Activated naive CD4-positive, alpha-beta T cell treated with anti-CD3 and anti-CD28 coated beads for 36 hours (primary cell): ENCODE measurements at places on chromosomes 7 and 10.

GRCh38 chr7:151566897-151567320 lies 47.2 kb upstream of the RHEB start:
- DNase-seq = no peak

DNA sequence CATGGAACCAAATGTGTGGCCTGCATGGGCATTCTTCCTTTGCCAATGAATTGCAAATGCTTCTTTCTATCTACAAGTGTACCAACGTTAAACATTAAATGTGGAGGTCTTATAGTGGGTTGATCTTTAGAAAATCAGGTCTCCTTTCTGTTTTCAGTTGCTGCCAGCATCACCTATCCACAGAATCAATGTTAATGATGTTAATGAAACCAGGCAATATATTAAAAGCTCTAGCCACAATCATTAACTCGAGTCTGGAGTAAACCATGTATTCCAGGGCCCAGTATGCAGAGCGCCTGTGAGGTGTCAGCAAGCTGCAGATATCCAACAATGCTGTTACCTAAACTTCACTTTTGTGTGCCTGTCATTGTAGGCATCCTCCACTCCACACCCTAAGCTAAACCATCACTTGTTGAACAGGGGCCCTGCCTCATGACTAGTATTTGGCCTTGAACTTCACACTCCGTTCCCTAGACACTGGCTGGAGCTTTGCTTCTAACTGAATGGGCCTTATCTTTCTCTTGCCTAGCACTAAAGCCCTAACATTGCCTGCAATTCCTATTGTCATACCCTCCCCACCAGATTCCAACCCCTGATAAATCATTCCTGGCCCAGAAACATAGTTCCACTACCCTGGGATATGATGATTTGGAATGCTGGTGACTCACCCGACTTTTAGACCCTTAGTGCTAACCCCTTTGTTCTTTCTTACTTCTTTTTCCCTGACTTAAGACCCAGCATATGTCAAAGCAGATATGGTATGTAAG lies 24.3 kb upstream of the ITGB8 start:
- no peak for DNase-seq

DNA sequence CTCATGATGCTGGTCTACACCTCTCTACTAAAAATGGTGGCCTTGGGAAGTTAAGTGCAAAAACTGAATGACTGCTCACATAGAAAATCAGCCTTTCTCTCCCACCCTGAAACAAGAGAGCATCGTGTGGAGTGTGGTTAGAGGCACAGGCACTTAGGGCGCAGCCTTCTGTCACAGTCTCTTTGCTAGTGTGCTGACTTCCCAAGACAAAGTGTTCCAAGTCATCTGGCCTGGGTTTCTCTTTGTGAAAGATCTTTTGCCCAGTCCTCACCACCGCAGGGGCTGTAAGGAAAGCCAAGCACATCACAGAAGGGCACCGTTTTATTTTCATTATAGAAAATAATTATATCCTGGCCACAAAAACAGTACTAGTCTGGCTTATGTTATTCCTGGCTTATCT lies 12.5 kb downstream of the STN1 start:
- no peak for DNase-seq

GRCh38 chr10:78924319-78925003 lies 144.3 kb upstream of the ZMIZ1 start:
- no peak for DNase-seq

DNA sequence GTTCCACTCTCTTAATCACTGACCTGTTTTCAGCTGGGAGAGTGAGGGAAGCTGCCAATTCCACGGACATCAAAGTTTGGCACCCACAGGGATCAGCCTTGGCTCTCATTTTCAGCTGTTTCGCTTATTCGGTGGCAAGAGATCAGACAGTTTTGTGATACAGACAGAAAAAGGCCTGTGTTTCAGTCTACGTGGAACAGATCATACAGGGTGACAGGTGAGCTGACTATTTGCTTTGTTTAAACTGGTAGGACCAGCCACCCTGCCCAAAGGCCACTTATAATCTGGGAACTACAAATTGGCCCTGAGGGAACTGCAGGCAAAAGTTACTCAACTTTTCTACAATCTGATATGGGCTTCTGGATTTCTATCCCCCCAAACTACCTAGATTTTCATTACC lies 128.6 kb downstream of the ZNF467 start:
- DNase-seq = no peak

DNA sequence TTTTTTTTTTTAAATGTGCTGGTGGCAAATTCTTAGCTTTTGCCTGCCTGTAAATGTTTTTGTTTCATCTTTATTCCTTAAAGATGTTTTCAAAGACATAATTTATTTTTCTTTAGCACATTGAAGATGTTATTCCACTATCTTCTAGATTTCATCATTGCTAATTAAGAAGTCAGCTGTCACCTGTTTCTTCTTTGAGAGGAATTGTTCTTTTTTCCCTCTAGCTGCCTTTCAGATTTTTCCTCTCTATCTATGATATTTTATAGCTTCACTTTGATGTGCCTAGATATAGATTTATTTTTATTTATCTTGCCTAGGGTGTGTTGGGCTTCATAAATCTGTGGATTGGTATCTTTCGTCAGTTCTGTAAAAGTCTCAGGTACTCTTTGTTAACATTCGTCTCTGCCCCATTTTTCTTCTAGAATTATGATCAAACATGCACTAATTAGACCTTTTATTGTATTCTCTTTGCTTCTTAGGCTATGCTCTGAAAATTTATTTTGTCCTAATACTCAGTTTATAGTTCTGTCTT lies 50.0 kb upstream of the GATA3 start:
- no peak for DNase-seq

DNA sequence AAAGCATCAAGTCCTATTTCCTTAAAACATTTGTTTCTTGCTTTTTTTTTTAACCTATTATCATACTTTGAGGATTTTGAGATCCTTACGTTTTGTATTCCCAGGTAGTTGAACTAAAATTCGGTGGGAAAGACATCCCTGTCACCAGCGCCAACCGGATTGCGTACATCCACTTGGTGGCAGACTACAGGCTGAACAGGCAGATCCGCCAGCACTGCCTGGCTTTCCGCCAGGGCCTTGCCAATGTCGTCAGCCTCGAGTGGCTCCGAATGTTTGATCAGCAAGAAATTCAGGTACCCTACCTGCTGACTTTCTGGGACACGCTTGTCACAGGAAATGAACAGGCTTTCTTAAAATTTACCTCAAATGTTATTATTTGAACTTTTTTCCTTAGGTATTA lies 83.0 kb upstream of the DNAJB6 start:
- no peak for DNase-seq

DNA sequence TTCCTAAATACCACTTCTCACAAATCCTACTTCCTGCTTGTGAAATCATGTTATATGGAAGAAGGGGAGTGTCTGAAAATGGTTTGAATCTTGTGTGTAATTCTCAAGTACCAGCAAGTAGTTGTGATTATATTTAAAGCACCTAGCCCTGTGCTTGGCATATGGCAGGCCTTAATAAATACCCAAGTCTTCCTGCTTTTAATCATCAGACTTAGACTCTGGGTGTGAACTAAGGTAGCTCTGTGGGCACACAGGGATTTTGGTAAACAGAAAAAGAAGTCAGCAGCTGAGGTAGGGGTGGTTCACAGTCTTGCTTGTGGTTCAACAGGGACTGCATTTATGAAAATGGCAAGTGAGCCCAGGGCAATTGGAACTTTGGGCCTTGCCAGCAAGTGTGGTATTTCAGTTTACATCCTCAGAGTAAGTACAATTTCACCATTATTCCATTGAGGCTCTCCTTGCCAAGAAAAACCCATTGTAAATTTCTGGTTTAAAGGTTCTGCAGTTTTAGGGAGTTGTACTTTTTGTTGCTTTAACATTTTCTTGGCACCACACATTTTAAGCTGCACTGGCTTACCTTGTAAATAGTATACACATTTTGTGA lies 215.5 kb downstream of the AUTS2 start:
- DNase-seq = no peak

- peak; percentile 56 for DNase-seq
These were observed 2.8 kb downstream of the MPP7 start for GRCh38 chr10:28300027-28300426.

DNA sequence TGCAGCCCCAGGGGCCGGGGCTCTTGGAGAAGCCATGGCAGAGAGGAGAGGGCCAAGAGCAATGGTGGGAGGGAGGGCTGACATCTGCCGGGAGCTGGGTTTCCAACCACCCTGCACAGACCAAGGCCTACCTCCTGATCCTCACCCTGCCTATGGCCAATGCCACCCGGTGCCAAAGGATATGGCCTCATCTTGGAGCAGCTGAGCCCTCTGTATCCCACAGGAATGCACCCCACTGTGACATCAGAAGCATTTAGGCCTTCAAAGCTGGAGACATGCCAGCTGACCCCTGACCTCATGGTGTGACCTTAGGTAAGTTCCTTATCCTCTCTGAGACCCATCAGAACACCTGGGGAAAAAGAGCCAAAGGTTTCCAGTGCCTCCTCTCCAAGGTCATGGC lies 113.6 kb upstream of the ZMIZ1 start:
- DNase-seq = no peak

DNA sequence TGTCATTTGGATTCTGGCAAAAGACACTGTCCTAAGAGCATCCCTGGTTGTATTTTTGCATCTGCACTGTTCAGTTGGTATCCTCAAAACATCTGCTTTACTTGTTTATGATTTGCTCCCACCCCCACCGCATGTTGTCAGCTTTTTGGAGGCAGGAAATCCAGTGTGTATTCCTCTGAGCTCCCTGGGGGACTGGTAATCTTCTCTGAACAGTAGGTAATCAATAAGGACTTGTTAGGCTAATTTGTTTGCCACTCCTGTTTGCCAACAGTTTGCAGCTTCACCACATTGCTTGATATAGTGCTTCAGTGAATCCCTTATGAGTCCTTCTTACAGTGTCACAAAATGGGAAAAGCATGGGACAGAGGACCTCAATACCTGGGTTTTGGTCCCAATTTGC lies 49.1 kb downstream of the FEZF1 start:
- no peak for DNase-seq

GRCh38 chr10:3784510-3785250 lies at the start of gene KLF6:
Gene KLF6, minus strand, starts transcription at chr10:3785209. Its CDS starts 195 bp downstream, at chr10:3785014.
- DNase-seq = peak; percentile 57

DNA sequence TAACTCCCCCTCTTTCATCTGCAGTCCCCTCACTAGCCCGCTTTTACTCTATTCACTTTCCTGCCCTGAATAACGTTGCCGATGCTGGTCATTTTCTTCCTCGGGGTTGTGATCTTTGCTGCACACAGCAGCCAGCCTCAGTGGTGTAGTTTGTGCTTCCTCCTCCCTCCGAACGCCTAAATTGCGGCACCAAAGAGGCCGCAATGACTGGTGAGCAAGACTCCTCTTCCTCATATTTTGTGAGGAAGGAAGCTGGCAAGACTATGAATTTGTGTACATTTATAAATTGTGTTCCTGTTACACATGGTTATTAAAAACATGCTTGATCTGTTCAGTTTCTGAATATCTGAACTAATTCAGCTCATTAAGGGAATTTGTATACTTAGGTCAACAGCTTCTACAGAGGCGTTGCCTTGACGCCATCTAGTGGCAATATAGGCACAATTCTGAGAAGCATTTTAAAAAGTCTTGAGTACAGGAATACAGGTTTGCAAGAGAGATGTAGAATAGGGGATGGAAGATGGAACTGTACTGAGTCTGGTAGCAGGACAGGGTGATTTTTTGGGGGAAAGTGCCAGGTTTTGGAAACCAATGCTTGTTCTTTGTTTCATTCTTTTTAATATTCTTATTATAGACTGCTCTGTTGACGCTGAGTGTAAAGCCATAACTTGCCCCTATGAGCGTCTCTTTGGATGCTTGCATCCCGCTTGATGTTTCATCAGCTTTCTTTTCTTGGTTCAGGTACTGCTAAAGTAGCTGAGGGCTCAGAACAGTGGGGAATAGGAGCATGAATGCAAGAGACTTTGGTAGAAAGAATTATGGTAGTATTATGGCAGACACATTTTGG lies 4.1 kb upstream of the TAS2R5 start:
- peak; percentile 33 for DNase-seq

DNA sequence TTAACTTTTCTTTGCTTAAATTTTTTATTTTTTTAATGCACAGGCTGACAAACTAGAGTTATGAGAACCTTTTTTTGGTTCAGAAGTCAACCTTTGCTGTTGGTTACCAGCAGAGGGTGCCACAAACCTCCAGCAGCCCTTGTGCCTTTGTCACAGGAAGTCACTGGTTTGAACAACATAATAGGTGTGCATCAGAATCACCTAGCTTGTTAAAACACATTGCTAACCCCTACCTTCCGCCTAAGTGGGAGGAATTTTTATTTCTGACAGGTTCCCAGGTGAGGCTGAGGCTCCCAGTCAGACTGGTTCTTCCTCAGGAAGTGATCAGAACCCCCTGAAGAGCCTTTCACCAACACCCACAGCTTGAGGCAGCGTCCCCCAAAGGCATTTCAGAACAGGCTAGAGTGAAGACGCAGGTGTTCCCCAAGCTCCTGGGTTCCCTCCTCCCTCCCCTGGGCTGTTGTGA lies 22.6 kb upstream of the VDAC2 start:
- DNase-seq = peak; percentile 82

GRCh38 chr10:32995751-32996150 lies 37.7 kb upstream of the ITGB1 start:
- no peak for DNase-seq

GRCh38 chr10:24513155-24513554 lies 210.5 kb downstream of the ARHGAP21 start:
- peak; percentile 28 for DNase-seq

DNA sequence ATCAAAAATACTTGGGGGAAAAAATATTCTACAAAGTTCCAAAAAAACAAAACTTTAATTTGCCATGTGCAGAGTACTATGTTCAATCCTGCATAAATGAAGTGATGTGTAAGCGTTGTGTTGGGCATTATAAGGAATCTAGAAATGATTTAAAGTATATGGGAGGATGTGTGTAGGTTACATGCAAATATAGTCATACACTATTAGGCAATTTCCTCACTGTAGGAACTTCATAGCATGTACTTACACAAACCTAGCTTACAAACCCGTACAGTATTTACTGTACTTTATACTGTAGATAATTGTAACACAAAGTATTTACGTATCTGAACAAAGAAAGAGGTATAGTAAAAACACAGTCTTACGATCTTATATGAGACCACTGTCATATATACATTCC lies 72.3 kb downstream of the NRBF2 start:
- no peak for DNase-seq

- no peak for DNase-seq
These were observed 2.9 kb downstream of the IGF2BP3 start for GRCh38 chr7:23467291-23467805.

DNA sequence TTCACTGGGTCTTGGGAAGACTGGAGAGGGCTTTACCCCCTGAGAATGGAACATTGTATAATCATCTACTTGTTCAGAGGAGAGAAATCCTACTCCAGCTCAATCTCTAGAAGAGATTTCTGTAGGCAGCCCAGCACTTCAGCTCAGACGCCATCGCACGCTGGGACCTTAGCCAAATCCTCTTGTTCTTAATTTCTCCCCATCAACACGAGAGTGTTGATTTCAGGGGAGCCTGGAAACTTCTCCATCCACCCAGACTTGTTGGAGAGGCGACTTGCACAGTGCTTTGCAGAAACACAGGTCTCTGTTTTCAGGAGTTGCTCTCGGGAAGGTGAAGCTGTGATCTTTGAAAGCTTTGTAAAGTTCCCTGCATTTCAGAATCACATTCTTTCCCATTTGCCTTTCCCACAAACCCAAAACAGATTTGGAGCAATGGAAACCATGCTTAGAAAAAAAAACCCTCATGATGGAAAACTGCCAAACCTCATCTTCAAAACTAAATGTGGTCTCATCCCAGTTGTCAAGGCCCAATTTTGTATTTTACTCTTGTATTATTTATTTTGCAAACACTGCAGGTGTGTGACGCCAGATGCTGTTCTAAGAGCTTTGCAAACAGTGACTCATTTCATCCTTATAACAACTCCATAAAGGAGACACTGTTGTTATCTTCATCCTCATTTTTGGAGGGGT lies 60.9 kb downstream of the CALML3 start:
- DNase-seq = no peak

- no peak for DNase-seq
These were observed 35.2 kb downstream of the MCU start for GRCh38 chr10:72727130-72727529.

- DNase-seq = no peak
These were observed 145.2 kb downstream of the GRM3 start for GRCh38 chr7:86788948-86789347.
